ENCODE measurements at places on chromosomes 16 and 17.

DNA sequence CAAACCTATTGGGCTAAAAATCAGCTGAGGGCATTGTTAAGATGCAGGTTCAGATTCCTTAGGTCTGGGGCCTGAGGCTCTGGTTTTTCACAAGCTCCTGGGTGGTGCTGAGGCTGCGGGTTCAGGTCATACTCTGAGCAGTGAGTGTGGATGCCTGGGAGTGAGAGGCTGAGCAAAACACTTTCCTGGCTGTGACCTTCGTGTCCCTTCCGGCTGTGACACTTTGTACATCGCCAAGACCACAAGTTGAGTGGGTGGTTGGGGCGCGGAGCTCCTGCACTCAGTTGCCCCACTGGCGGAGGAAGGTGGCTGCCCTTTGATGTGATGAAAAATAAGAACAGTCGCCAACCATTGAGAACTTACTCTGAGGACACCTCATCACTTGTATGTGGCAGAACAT, 24.8 kb downstream of the CCR7 start:
- DNase-seq, result no peak

GRCh38 chr17:38725066-38725465, 5.1 kb upstream of the CISD3 start:
- DNase-seq, result no peak

GRCh38 chr17:18008496-18009268, 30.3 kb downstream of the ATPAF2 start:
- DNase-seq, result peak; percentile 83

- no peak for DNase-seq
Measured at GRCh38 chr17:60905709-60906108, 228.1 kb downstream of the BCAS3 start.

GRCh38 chr16:82736224-82736623, 109.5 kb downstream of the CDH13 start:
- no peak for DNase-seq

- no peak for DNase-seq
Measured at GRCh38 chr17:41658846-41659245, 29.8 kb upstream of the EIF1 start.

- DNase-seq, result peak; percentile 99
Measured at GRCh38 chr17:40485851-40486521, 15.4 kb downstream of the TNS4 start.

GRCh38 chr16:85090873-85091521, 21.3 kb downstream of the CIBAR2 start:
- DNase-seq, result peak; percentile 25
